ENCODE measurements at places on chromosomes 4 and X.

- peak; percentile 5 for DNase-seq
Observed at GRCh38 chr4:14726877-14727361, 275.4 kb upstream of the CPEB2 start.

DNA sequence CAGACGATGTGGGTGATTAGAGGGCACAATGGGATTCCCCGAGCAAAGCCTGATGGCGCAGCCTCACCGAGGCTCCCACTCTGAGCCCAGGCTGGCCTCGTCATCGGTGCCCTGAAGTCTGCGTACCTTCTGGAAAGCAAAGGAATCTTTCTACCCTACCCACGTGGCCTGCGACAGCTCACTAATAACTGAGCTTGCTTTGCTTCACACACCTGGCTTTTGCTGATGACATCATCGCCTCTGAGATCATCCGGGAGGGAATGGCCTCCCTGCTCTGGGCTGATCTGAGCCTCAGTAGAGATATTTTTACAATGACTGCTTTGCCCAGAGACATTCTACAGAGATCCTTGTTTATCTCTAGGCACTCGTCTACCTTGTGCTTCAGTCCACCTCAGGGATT lies 45.4 kb upstream of the PDLIM3 start:
- no peak for DNase-seq

DNA sequence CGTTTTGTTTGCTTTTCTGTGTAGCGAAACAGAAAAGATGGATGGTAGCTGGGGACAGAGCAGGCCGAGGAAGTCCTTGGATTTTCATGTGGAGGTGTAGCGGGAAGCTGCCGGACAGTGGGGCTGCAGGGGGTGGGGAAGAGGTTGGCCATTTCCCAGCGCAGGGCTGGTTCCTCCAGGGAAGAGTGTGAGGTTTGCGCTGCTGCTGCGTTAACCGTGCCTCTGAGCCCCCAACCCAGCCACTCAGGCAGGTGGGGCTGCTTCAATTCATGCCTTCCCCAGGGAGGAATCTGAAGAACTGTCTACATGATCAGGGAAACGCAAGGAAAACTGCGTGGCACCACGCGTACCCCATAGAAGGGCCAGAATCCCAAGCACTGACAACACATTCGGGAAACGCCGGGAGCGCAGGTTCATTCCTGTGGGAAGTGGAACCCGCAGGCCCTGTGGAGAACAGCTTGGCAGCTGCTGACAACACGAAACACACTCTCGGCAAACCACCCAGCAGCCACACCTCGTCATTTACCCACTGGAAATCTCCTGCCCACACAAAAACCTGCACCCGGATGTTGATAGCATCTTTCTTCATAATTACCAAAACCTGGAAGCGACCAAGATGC lies 57.7 kb downstream of the PCGF3 start:
- DNase-seq, result no peak

DNA sequence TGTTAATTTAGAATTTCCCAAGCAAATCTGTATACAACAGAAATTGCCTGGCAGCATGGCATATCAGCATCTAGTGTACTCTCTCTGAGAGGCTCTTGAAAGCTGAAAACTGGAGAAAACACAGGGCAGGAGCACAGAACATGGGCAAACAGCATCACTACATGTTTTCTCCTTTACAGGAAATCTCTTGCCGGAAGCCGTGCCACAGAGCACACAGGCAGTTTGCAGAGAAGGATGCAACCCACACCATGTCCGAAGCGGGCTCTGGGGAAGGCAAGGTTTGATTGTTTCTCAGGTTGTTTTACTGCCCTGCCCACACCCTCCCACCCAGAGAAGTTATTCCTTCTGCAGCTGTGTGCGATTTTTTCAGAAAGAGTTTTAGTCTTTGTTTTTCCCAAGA lies 41.1 kb upstream of the FAM9C start:
- no peak for DNase-seq

DNA sequence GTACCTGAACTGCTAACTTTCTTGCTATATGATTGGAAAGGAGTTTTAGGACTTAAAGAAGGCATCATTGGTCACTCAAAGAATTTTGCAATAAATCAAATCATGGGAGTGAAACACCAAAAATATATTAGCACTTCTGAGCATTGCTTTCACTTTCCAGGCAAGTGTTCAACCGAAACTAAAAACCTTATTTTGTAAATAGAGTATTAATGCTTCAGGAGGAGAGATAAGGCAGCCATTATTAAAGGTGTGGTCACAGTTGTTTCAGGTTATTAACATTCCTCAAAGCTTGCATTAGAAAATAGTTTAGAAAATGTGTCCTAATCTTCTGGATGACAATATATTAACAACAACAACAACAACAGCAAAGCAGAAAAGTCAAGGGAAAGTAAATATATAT lies 92.3 kb upstream of the TLL1 start:
- DNase-seq, result no peak

GRCh38 chr4:26687728-26688127 lies 103.8 kb downstream of the TBC1D19 start:
- DNase-seq, result peak; percentile 85

- no peak for DNase-seq
Observed at GRCh38 chr4:34767407-34767806, 1476.9 kb downstream of the ARAP2 start.

GRCh38 chrX:69303231-69303630 lies 138.0 kb upstream of the PJA1 start:
- no peak for DNase-seq

- DNase-seq, result peak; percentile 68
Observed at GRCh38 chrX:10615931-10616774, 4.2 kb downstream of the MID1 start.

DNA sequence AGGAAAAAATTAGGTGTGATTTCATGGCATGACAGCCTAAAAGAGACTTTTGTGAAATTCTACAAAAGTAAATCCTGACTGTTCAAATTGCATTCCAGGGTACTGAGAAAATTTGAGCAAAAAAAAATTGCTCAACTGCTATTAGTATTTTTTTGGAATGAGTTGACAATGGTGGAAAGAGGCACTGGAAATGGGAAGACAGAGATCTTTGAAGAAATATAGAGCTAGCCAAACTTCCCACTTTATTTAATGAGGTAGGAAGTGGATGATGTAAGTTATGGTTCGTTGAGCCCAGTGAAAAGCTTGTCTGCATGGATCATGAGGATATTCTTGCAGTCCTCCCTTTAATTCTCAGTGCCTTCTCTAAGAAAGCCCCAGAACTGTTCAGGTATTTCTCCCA lies 183.8 kb downstream of the PTTG2 start:
- DNase-seq, result no peak

DNA sequence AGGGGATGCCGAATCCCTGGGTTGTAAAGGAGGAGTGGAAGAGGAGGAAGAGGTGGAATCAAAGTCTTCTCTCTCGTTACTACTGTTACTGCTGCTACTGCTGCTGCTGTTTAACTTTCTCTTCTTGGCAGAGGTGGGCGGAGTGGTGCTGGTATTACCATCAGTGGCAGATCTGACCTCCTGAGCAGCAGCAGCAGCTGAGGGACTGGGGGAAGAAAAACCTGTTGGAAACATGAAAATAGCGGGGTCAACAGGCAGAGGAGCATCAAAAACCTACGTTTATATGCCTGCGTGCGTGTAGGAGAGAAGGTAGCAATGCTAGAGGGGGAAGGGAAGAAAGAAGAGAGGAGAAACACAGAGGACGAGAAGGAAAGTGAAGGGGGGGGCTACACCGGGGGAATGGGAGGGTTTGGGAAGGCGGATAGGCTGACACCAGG lies 339 bp downstream of the CUL4B start:
- peak; percentile 34 for DNase-seq

GRCh38 chrX:18203631-18204030 lies 17.1 kb downstream of the BEND2 start:
- no peak for DNase-seq

DNA sequence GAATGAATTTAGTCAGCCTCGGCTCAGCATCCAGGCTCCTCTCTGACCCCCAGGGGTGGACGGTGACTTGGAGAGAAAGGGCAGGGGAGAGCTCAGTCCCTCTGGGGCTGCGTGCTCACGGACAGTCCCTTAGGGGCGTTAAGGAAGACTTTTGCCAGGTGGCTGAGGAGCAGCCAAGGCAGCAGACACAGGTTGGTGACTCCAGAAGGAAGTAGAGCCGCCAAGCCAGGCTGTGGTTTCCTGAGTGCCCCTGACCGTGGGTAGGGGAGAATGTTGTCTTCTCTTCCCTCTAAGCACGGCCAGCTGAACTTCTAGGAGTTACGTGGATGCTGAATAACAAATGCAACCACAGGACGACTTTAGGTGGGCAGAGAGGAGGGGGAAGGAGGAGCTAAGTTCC lies 91.0 kb upstream of the MTM1 start:
- DNase-seq, result no peak

- DNase-seq, result no peak
Observed at GRCh38 chr4:154208424-154208823, 283.2 kb downstream of the DCHS2 start.

GRCh38 chr4:71558248-71558647 lies 219.4 kb downstream of the SLC4A4 start:
- no peak for DNase-seq

DNA sequence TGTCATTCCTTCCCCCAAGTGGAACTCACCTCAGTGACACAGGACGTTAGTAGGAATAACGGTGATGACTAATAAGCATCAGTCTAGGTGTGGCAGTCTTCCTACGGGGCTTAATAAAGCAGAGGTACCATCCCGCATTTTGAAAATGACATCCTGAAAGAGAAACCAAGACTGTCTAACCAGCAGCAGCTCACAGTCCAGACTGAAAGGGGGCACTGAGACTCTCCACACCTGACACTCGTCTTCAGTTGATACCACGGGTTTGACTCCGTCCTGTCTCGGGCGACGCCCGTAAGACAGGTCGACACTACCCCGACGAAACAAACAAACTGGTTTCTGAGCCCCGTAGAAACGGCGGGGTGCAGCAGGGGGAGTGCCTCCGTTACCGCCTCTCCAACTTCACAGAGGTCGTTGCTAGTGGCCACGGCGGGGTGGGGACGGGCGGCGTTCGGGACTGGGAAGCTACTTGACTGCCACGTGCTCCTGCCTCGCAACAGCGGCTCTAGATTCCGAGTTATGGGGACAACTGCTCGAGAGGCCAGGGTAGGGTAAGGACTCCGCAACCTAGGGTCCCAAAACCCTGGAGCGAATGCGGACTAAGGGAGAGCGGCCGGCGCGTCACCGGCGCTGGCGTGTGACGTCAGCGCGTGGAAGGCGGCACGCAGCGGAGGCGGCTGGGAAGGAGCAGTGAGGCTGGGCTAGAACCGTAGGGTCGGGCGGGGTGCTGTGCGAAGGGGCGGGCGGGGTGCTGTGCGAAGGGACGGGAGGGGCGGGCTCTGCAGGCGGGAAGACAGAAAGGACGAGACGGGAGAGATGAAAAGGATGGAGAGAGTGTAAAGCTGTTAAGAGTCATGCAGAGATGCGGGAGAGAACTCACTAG lies at the start of gene NEK1:
TSS of gene NEK1 (minus strand) at position 593 of the 880 bp plus-strand sequence. CDS start 9,953 bp downstream, outside the sequence.
- DNase-seq, result peak; percentile 87

DNA sequence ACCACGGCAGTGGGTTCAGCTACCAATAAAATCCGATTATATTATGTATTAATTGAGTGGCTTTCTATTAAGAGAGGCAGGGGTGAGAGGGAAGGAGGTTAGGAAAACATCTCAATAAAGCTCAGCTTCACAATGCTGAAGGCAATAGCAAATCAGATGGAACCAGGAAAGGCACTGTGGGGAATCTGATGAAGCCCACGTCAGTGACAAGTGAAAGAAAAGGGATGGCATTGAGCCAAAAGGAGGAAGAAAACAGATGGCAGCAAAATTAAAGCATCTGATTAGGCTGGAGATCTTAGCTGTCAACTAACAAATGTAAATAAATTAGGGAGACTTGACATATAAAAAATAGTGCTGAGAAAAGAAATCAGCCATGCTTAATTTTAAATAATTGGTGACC lies 180.9 kb downstream of the RASL11B start:
- no peak for DNase-seq

DNA sequence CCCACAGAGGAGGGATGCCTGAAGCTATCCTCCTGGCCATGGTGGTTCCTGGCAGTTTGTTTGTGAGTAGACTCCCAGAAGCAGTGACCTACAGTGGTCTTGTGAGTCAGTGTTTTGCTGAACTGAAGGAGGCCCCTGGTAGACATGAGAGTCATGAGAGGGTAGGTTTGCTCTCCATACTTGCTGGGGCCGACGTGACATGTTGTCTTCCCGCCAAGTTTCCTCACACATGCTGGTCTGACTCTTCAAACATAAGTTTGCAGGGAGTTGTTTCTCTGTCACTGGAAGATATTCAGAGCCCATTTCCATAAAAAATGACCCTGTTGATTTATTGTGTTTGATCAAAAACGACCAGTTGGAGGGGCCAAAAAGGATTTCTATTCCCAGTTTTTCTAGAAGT lies 131.1 kb upstream of the SCML1 start:
- DNase-seq, result no peak

- no peak for DNase-seq
Observed at GRCh38 chr4:139809757-139810140, 144.1 kb downstream of the MGST2 start.

DNA sequence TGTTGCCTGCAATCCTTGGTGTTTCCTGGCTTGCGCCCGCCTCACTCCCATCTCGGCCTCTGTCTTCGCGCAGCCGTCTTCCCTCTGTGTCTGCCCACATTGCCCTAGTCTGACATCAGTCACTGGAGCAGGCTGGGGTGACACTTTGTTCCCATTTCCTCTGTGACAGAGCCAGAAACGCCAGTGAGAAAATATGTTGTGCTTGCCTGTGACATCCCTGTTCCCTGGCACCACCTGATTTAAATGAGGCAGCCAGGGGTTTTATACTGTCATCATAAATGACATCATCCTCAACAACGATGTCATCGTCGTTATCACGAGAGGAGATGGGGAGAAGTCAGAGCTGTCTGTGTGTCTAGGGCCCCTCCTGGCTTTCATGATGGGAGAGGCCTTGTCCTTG lies 29.1 kb downstream of the ZNF185 start:
- DNase-seq, result no peak

DNA sequence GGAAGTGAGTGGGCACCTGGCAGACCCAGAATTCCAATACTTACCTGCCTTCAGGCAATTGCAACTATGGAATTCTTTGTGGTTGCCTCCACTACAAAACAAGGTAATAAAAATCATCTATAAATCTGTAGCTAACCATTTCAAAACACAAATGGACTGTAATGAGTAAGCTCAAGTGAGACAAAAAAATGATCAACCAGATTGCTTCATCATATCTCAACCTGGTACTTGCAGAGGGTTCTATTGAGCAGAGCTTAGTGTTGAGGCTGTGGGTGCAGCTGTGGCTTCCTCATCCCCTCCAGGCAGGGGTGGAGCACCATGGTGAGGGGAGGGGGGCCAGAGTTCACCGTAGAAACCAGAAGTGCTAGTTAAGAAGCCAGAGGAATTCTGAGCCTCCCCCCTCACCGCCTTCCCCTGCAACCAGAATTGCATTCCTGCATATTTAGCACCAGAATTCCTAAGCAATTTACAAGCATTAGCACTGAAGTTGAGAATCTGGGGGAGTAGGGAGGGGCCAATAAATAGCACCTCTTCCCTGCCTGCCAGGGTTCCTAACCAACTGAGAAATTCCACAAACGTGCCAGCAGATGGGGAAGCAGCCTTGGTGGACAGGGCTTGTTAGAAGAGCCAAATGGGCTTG lies 11.5 kb downstream of the CTAG1A start:
- peak; percentile 90 for DNase-seq

- no peak for DNase-seq
Observed at GRCh38 chrX:121052122-121052521, 4.7 kb downstream of the GLUD2 start.
